ENCODE measurements at places on chromosomes 13 and 19.
A peak's percentile ranks its signal among the peaks of the same experiment; 100 is the strongest.

DNA sequence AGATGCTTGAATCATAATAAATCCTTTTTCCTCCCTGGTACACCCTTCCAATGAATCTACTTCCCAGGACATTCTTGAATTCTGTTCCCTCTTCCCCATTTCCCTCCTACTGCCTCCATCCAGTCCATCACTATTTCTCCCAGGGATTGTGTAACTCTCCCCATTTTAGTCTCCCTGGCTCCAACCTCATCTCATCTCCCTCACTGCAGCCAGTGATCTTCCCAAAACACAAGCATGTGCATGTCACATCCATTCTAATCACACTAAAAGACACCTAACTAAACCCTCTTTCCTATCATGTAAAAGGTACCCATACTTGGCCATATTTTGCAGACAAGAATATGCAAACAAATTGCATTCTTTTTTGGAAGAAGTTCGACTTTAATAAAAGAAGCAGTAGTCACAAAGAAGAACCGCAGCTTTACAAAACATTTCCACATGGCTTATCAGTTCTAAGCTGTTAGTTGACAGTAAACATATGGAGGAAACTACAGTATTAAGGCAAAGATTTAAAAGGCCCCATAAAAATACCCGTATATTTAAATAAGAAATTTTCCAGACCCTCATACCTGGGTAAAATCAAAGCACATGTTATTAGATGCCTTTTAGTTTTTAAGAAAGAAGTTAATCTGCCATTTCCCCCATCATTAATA, 111.0 kb downstream of the KCTD12 start:
- DNase-seq: no peak

- peak; percentile 58 for DNase-seq
These were observed 34.5 kb downstream of the SHISA2 start for GRCh38 chr13:26017196-26017921.

- DNase-seq: no peak
These were observed 1419.8 kb downstream of the UQCRFS1 start for GRCh38 chr19:27793128-27793643.

DNA sequence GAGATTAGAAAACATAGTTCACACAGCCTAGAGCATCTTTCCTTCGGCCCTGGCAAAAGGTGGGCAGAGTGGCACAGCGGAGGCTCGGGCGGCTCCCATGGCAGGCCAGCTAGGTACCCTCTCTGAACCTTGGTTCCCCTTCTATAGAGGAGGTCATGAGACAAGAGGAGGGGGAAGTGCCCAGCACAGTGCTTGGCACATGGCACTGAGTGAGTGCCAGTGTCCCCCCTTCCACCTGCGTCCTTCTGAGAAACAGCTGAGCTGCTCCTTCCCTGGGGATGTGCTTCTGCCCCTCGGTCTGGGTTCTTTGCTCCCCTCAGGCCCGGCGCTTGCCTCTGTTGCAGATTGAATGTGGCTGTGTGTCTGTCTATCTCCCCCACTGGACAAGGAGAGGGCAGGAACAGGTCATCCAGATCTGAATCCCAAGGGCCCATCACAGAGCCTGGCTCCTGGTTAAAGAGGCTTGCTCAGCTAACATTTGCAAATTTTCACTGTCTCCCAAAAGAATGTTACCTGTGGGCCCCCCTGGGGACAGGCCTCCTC, 165.6 kb downstream of the USP12 start:
- no peak for DNase-seq

GRCh38 chr13:87536899-87537298, 134.3 kb upstream of the SLITRK5 start:
- DNase-seq: no peak

GRCh38 chr19:49924004-49924880, 4.8 kb upstream of the ATF5 start:
- DNase-seq: no peak

DNA sequence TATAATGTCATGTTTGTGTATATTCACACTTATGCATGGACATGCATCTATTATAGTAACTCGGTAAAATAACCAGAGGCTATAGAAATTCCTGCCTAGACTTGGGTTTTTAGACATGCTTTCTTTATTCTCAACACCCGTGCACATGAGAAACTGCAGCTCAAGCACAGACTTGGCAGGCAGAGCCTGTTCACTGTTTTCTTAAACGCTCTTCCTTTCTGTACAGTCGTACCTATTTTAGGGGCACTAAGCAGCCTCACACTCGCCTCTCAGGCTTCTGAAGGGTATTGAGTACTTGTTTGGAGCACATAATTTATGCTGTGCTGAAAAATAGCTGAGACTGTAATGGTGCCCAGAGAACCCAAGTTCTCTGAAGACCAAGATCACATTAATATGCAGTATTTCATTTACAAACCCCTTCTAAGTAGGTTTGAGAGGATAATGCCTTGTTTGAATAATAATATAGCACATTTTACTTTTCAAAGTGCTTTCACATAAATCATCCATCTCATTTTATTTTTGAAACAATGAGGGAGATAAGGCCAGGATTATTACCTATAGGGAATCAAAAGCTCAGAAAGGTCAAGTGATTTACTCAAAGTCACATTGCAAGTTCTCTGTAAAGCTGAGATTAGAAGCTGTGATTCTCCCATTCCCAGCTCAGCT, 429.9 kb downstream of the SPRY2 start:
- no peak for DNase-seq

GRCh38 chr13:105773863-105774538, 761.5 kb downstream of the EFNB2 start:
- no peak for DNase-seq

- no peak for DNase-seq
These were observed 44.3 kb downstream of the COL4A1 start for GRCh38 chr13:110262508-110263291.

- no peak for DNase-seq
These were observed 104.6 kb upstream of the VSTM2B start for GRCh38 chr19:29421196-29421545.

DNA sequence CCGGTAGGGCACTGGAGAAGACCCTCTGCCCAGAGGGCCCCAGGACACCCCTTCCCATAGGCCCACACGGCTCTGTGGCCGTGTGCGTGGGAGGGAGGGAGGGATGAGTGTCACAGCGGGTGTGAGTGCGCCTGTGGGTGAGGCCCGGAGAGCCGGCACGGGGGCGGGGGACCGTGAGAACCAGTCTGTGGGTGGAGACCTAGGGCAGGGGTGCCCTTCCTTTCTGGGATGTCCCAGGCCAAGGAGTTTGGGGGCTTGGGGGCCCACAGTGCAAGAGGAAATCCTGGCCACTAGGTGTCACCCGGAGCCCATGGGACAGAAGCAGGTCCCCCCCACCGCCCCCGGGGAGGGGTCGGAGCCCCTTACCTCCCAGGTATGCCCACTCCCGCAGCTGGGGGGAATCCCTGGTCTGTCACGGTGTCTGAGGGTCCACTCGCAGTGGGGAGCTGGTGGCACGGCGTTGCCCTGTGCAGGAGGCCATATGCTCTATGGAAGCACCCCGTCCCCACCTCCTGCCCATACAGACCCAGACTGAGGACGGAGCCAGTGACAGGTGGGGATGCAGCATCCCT, 16.0 kb upstream of the SLC7A10 start:
- DNase-seq: no peak

GRCh38 chr19:10122045-10122444, 2.3 kb upstream of the EIF3G start:
- no peak for DNase-seq

DNA sequence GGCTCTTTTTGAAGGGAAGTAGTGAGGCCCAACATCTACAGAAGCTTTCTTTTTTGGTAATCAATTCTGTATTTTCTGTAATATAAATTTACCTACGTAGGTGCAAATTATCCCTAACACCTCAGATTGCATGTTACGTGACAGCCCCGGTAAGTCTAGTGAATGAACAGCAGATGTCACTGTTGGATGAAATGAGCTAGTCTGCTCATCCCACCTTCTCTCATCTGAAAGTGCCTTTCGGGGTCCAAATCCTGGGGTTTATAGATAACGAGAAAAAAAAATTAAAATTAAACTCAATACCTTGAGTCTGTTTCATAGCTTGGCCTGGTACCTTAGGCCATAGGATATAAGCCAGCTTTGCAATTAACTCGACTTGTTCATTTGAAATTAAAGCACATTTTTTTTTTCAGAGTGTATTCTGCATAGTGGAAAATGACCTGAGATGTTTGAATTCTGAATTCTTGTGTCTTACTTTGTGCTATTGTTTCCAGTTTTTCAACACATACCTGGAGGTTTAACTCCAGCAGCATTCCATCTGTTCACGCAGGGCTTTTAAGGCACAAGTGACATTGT, 548.2 kb downstream of the GPC5 start:
- peak; percentile 40 for DNase-seq

- DNase-seq: no peak
These were observed 46.8 kb downstream of the TSSK6 start for GRCh38 chr19:19468424-19469050.

Measured in midbrain (tissue), 1 donor.